ENCODE measurements at places on chromosomes 1 and 21.

GRCh38 chr1:180757657-180758056, 125.8 kb downstream of the XPR1 start:
- no peak for DNase-seq

- no peak for DNase-seq
These were observed 94.3 kb downstream of the RNF220 start for GRCh38 chr1:44499306-44499705.

- no peak for DNase-seq
These were observed 20.5 kb downstream of the KIAA0319L start for GRCh38 chr1:35536556-35537162.

GRCh38 chr1:31227891-31228568, 11.7 kb downstream of the NKAIN1 start:
- DNase-seq: no peak

DNA sequence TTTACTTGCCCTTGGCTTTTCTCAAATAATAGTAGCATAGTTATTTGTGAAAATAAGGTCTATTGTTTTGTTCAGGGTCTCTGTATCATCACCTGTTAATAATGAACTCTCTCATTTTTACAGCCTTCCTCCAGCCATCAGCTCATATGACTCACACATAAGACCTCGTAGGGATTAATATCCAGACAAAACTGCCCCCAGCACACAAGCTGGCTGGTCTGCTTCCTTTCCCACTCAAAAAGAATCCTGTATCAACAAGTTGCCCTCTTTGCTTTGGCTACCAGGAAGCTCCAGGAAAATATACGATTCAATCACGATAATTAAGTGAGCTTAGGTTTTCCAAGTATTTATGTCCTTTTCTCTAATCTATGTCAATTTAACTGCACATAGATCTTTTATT, 119.2 kb downstream of the DMRTB1 start:
- no peak for DNase-seq

GRCh38 chr1:178937695-178938094, 66.8 kb upstream of the ANGPTL1 start:
- no peak for DNase-seq

DNA sequence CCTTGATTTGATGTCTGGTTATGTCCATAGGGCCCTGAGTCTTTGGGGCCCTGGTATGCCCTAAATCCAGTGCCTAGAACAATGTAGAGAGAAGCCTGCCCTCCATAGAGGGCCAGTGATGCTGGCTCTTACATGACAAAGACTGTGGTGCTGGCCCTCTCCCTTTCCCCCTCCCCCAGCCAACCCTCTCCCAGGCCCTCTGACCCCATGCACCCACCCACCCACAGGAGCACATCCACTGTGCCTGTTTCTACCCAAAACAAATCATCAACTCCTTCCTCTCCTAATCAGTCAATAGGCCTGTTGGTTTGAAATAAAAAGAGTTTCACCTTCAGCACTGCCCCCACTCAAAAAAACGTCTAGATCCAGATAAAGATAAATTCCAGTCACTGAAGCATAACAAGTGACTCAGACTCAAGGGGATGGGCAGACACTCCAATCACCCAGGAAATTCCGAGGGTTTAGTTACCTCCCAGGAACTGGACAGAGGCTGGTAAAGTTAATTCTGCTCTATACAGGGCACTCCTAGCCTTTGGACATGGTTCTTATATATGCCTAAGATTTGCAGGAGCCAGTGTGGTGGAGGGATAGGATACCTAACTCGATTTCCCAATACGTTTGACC, 144.8 kb upstream of the VANGL1 start:
- no peak for DNase-seq

DNA sequence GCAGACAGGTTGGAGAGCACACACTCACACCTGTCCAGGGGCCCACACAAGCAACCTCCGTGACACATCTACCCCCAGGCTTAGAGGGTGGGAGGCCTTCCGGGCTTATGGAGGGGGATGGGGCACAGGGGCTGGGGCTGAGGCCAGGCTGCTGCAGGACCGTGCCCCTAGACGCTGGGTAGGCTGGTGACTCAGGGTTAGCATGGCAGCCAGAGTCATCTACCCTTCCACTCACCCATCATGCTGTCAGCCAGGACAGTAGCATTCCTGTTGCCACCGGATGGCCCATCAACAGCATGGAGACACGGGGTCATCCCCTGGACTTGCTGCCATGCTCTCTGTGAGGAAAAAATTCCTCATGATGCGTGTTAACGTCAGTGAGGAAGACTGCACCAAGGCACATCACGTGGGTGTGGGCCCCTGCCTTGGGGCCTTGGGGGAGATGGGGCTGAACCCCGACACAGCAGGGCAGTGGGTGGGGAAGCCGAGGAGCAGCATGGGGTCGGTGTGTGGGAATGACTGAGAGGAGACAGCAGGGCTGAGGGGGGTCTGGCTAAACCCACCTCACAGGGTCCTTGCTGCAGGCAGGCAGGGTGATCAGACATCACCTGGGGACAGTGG, 52.8 kb downstream of the WNT9A start:
- DNase-seq: no peak

DNA sequence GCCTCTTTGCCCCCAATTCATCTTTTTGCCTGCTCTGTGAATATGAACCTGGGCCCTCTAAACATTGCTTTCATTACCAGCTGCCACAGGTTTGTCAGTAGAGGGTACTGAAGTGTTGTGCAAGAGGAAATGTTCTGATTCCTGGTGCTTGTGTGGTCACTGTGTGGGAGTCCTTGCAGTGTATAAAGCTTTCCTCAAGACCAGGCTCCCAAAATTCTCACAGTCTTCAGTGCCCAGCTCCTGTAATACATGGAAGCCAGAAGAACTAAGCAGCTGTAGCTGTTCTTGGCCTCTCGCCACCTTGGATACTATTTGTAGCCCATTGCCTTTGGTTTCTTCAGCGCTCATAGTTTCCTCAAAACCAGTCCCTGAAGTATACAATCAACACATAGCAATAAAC, 1046.2 kb downstream of the BRINP3 start:
- DNase-seq: no peak

GRCh38 chr1:185348985-185349384, 31.9 kb upstream of the IVNS1ABP start:
- DNase-seq: no peak

DNA sequence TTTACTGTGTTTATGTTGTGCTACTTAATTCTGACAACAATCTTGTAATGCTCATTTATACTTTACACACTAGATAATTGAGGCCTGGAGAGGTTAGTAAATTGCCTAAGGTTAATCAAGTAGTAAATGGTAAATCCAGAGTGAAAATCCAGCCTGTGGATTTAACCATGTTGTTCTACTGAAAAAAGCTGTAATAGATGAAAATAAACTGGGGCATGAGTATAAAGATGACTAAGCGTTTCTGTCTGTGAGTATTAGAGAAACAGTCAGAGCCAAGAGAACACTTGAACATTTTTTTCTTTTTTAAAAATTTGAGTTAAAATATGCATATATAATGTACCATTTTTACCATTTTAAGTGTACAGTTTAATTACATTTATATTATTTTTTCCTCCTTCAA, 47.9 kb upstream of the LEPR start:
- no peak for DNase-seq

GRCh38 chr1:225842788-225843425, 33.0 kb downstream of the EPHX1 start:
- DNase-seq: no peak

- no peak for DNase-seq
These were observed 109.0 kb upstream of the IPO9 start for GRCh38 chr1:201719812-201720521.

DNA sequence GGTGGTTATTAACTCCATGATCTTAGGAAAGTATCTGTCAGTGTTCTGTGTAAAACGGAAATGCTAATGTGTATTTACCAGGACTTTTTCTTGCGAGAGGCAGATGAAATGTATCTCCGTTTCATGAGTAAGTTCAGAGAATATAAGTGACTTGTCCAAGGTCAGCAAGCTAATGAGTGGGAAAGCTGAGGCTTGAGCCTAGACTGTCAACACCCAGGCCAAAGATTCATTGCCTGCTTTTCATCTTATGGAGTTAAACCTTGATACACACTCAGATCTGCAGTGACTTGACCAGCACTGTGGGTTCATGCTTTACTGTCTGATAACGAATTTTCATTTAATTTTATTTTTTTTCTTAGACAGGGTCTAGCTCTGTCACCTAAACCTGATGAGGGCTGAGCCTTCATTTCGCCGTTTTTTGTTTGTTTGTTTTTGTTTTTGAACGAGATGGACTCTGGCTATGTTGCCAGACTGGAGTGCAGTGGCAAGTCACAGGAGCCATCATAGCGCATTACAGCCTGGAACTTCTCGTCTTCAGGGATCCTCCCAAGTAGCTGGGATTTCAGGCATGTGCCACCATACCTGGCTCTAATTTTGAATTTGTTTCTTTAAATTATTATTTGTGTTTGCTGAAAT, 918 bp upstream of the JTB start:
- DNase-seq: no peak

DNA sequence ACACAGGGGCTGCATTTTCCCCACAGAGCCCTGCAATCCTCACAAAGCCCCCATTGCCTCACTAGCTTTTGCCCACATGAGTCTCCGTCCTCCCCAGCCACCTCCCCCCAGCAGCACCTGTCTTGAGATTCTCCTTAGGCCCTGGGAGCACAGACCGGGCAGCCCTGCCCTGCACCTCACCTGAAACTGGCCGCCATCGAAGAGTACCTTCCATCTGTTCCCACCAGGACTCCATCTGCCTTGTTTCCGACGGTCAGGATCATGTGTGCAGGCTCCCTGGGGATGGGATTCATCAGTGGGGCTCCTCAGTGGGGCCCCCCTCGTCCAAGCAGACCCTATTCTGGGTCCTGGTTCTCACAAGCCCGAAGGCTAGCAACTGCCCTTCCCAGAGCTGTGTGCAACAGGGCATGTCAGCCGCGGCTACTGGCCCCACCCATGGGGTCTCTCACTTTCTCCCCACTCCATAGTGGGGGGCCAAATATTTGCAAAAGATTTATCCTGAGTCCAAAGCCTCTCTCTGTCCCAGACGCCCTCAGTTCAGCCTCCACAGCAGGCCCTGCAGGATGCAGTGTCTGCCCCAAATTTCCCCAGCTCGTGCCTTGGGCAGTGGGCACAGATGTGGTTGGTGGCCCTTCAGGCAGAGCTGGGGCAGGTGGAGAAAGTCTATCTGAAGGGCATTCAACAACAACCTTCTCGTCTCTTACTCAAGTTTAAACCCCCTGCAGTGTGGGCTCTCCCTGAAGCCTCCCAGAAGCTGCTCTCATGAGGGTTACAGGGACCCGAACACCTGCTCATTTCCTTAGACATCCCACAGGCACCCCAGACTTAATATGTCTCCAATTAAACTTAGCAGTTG, 4.8 kb downstream of the PDZK1IP1 start:
- DNase-seq: no peak

GRCh38 chr1:16116002-16116401, 39.9 kb downstream of the EPHA2 start:
- no peak for DNase-seq

- no peak for DNase-seq
These were observed 30.6 kb downstream of the MORN1 start for GRCh38 chr1:2360588-2361364.

- DNase-seq: no peak
These were observed 27.1 kb upstream of the CD34 start for GRCh38 chr1:207938016-207938415.

DNA sequence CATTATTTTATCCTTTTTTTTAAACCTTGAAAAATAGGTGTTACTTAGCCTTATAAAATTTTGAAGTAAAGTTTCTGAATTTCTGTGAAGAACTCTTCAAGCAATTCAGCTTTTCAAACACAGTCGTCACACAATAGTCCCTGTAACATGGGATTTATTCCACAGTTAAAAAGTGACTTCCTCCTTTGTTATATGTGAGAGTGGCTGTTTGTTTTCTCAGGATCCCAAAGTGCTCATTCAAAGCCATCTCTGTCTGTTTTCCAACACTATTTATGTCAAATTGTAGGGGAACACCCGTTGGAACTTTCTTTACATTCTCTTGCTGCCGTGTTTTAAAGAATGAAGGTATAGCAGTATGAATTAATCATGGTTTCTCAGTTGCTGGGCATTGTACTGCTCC, 80.8 kb upstream of the GPR52 start:
- no peak for DNase-seq

- DNase-seq: no peak
These were observed 247.1 kb upstream of the RAB4A start for GRCh38 chr1:229023651-229024300.

DNA sequence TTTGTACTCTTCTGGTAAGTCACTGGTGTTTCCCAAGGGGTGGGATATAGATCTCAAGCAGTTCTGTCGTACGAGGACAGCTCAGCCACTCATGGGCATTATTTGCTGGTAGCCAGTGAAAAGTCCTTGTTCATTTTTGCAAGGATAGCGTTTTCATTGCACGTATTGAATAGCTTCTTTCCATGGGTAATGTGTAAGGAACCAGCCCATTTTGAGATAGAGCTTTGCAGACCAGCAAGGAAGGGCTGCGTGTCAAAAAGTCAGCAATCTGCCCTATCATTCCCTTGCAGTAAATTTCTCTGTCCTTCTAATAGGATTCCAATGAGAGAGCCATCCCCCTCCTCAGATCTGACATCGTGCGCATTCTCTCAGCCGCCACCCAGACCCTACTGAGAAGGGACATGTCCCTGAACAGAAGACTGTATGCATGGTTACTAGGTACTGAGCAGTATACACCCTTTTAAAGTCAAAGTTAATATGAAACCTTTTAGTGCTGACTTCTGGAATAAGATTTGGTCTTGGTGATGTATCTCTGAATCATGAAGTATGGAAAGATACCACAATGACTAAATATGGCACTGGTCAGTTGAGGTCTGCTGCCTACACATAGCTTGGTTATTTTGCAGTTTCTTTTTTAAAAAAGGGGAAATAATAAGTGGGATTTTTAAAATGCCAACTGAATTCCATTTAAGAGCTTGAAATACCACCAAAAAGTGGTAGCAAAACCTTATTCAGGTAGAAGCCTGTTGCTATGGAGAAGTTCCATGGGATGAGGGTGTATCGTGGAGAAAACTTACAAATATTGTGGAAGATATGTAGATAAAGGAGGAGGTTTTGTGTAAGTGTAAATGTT, 55.3 kb downstream of the DOP1B start:
- no peak for DNase-seq

DNA sequence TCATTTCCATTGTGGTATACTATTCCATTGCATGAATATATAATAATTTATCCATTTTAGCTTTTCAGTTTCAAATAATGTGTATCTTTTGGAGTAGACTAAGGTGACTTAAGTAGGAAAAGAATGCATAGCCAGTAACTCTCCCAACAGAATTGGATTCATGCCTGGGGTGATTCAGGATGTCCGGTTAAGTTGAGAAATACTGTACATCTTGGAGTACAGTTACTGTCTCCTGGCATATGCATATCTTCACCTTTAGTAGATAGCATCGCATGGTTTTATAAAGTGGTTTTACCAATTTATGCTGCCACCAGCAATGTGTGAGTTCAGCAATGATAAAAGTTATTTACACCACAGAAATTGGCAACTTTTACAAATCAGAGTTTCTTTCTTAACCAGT, 18.6 kb upstream of the SLC6A9 start:
- DNase-seq: no peak
